Naive thymus-derived CD8-positive, alpha-beta T cell (primary cell): ENCODE measurements at places on chromosomes 1 and 21. TPM values are rescaled to one million over a fixed set of nuclear protein-coding genes. Genes with fewer than 3 reads are reported as not detected.

DNA sequence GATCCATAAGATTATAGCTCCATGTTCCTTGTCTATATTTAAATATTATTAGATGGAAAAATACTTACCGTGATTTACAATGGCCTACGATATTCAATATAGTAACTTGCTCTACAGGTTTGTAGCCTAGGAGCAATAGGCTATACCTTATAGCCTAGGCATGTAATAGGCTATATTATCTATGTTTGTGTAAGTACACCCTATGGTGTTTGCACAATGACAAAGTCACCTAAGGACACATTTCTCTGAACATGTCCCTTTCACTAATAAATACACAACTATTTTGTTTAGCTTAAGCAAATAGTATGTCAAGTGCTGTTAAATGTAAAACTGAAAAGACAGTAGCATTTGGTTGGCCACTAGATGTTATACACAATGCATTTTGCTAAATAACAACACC is 248.9 kb upstream of the ADGRL4 start:
- H3K27me3 ChIP-seq, result no peaks in the 10 kb centered on the region
- DNase-seq, result no peak
- no peak overlapping the region for H3K4me3 ChIP-seq
- H3K4me1 ChIP-seq, result no peaks in the 10 kb centered on the region
- H3K36me3 ChIP-seq, result no peaks in the 10 kb centered on the region
- no peak overlapping the region for H3K27ac ChIP-seq

DNA sequence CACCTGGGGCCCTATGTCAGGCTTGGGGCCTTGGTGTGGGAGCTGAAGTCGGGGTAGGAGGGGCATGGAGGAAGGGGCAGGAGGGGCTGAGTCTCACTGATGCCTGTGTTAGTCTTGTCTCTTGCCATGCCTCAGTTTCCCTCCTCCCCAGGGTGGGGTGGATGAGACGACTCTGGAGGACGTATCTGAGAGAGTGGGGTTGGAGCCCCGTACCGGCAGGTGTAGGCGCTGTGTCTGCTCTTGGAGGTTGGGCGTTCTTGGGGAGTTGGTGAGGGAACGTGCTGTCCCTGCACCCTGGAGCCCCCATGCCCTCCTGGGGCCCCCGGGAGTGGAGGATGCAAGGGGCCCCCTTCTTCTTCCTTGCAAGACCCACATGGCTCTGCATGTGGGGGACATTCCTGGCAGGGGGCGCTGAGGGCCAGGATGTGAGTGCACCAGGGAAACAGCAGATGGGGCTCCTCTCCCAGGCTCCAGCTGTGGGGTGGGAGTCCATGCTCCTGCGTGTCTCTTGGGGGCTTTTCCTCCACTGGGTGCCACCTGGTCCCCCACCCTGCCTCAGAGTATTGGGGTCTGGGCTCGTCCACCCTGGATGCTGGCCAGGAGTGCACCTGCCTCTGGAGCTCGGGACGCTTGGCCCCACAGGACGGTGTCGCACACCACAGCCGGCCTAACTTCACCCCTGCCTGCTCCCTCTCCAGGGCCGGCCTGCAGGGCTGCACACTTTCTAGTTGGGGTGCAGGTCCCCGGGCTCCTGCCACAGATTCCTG is 1.4 kb upstream of the TNFRSF14 start:
- H3K27ac ChIP-seq, result peak overlapping the region; percentile 98
- H3K4me1 ChIP-seq, result peaks cover 56% of the 10 kb centered on the region
- H3K36me3 ChIP-seq, result peaks cover 4% of the 10 kb centered on the region

DNA sequence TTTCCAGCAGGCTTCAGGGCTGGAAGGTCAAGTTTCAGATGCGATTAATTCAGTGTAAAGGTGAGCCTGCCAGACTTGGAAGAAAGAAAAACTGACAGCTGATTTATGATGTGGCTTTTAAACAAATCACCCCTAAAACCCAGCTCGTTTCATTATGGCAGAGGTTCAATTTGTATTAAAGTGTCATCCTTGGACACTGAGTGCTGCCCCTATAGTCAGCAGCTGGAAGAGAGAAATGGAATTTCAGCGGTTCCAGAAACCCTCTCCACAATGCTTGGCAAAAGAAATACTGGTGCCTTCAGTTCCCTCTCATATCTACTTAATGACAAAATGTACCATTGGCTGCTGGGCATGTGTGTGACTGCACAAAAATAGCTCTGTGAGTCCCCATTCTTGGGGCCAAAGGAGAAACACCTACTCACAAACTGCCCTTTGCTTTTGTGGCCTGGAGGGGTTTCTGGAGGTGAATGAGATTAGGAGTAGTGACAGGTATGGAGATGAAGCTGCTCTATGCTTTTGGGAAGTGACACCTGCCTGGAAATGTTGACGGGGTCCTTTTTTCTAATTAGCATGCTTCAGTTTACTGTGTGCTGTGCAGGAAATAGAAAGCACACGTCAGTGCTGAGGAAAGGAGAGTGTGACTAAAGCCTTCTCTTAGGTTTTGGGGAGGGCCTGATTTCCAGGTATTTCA is 95.1 kb upstream of the TSPAN2 start:
- DNase-seq, result no peak
- peaks cover 7% of the 10 kb centered on the region for H3K27me3 ChIP-seq
- H3K36me3 ChIP-seq, result no peaks in the 10 kb centered on the region
- no peaks in the 10 kb centered on the region for H3K4me1 ChIP-seq
- H3K4me3 ChIP-seq, result no peak overlapping the region
- no peak overlapping the region for H3K27ac ChIP-seq

PGBD5 gene
- not detected for total RNA-seq

- H3K36me3 ChIP-seq, result peaks cover 46% of the 10 kb centered on the region
- no peak for DNase-seq
- H3K27ac ChIP-seq, result peak overlapping the region; percentile 38
- no peak overlapping the region for H3K4me3 ChIP-seq
These were observed 31.8 kb downstream of the WNT4 start for GRCh38 chr1:22111115-22111514.

DNA sequence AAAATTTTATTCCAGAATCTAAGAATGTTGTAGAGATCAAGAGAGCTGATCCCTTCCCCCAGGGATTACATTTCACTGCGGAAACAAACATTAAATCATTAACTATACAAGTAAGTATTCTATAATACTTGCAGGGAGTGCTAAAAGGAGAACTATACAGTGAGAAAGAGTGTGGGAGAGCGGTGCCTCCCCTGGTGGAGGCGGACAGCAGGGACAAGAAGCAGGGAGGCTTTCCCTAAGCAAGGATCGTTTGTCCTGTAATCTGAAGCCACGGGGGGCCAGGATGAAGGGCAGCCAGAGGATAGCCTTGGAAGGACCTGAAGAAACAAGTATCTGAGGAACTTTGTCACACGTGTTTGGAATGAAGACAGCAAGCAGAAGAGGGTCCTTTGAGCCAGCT is 40.1 kb downstream of the SLC9C2 start:
- H3K36me3 ChIP-seq, result no peaks in the 10 kb centered on the region
- H3K4me1 ChIP-seq, result peaks cover 9% of the 10 kb centered on the region
- no peaks in the 10 kb centered on the region for H3K27me3 ChIP-seq

DNA sequence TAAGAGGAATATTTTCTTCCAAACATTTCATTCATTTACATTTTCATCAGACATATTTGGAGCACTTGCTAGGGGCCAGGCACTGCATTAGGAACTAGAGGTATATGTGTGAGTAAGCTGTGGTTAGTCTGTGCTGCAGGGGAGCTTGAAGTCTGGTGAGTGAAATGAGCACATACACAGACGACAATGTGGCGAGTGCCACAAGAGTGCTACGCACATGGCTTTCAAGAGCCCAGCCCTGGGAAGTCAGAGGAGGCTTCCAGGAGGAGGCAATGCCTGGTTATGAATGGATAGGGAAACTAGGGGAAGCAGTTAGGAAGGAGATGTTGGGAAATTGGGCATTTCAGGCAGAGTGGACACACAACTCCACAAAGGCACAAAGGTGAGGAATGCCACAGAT is 171.8 kb downstream of the IER5 start:
- H3K36me3 ChIP-seq, result peaks cover 7% of the 10 kb centered on the region
- H3K4me3 ChIP-seq, result no peak overlapping the region
- H3K27me3 ChIP-seq, result peaks cover 18% of the 10 kb centered on the region

DNA sequence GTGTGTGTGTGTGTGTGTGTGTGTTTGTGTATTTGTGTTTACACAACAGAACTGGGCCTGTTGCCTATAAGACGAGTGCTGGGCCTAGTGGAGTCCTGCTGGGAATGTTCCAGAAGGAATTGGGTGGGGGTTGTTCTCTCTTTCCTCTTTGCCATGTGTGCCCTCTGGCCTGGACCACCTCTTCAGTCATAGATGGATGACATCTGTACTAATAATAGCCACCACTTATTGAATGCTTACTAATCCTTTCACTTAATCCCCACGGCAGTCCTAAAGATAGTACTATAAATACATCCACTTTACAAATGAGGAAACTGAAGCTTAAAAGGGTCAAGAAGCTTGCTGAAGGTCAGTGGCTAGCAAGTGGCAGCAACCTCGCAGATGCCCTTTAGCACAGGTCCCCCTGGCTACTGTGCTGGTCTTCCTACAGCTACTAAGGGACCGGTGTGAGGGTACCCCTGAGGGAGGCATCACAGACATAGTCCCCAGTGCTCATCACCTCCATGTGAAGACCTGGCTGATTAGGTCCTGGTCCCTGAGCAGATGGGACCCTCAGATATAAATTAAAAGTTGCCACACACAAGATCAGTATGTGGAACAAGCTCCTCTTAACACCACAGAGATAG is 55.2 kb upstream of the KIF1B start:
- DNase-seq, result no peak
- no peak overlapping the region for H3K27ac ChIP-seq
- peaks cover 50% of the 10 kb centered on the region for H3K36me3 ChIP-seq

GRCh38 chr1:7675431-7676273 is 95.4 kb upstream of the VAMP3 start:
- H3K36me3 ChIP-seq, result no peaks in the 10 kb centered on the region
- no peaks in the 10 kb centered on the region for H3K4me1 ChIP-seq
- no peak for DNase-seq
- H3K27me3 ChIP-seq, result no peaks in the 10 kb centered on the region
- H3K4me3 ChIP-seq, result no peak overlapping the region

TP73 gene
- total RNA-seq, result not detected

DNA sequence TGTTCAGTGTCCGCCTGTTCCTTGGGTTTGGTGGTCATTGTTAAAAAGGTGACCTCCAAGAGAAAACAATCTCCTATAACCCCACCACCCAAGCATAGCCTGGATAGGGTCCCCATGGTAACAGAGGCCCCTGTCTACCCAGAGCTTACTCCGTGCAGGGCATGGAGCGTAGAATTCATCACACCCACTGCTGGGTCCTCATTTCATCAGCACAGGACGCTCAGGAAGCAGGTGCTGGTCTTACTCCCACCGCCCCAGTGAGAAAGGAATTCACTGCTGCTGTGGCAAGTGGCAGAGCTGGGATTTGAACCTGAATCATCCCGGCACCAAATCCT is 37.0 kb downstream of the ARHGEF10L start:
- no peak for DNase-seq
- H3K4me3 ChIP-seq, result no peak overlapping the region
- no peaks in the 10 kb centered on the region for H3K27me3 ChIP-seq
- no peak overlapping the region for H3K27ac ChIP-seq
- no peaks in the 10 kb centered on the region for H3K36me3 ChIP-seq

PTGS2 gene
- total RNA-seq, result not detected

DNA sequence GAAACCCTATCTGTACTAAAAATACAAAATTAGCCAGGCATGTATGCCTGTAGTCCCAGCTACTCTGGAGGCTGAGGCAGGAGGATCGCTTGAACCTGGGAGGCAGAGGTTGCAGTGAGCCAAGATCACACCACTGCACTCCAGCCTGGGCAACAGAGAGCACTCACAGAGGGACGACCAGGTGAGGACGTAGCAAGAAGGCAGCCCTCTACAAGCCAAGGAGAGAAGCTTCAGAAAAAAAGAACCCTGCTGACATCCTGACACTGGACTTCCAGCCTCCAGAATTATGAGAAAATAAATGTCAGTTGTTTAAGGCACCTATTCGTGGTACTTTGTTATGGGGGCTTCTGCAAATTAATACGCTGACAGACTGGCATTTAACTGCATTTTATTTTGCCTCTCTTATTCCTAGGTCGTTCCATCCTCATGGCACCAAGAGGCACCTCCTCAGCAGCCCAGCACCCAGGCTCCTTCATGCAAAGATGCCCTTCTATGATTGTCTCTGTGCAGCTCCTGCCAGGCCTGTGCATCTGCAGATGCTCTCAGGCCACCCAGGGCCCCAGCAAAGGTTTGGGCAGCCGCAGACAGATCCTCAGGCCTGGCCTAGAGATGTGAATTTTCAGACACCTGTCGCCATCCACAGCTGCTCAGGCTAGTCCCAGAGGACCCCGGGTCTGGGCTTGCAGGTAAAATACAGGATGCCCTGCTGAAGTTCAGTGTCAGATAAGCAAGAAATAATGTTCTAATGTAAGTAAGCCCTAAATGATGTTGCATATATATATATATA is 86.0 kb upstream of the COX20 start:
- H3K27ac ChIP-seq, result no peak overlapping the region
- no peak overlapping the region for H3K4me3 ChIP-seq
- H3K36me3 ChIP-seq, result no peaks in the 10 kb centered on the region
- DNase-seq, result no peak

PAPPA2 gene
- total RNA-seq, result 0.05 TPM

TRIM58 gene
- total RNA-seq, result 0.36 TPM

DNA sequence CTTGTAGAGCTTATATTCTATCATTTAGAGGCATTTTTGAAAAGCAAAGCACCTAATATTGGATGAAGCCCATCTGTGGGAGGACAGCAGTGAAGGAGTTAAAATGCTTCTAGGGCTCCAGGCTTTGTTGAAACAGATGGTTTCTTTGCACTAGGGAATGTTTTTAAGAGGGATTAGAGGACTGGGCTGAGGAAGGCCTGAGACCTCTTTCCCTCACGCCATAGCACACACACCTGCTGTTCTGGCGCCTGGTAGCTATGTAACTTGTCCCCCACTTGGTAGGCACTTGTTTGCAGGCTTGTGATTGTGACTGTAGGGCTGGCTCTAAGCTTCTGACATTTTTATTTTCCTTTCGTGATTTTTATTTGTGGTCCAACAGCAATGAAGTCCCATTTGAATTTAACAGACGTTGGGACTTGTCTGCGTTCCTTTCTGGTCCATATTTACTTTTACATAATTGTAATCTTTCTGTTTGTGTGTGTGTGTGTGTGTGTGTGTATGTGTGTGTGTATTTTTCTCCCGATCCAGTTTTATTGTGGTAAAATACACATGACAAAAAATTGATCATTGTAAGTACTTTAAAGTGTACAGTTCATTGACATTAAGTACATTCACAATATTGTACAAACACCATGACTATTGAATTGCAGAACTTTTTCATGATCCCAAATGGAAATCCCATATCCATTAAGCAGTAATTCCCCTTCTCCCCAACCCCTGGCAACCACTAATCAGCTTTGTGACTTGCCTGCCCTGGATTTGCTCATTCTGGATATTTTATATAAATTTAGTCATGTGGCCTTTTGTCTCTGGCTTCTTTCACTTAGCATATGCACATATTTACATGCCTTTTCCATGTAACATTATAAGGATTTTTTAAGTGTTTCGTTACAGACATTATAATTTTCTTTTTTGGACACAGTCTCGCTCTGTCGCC is 33.5 kb upstream of the MACF1 start:
- no peak overlapping the region for H3K4me3 ChIP-seq
- no peaks in the 10 kb centered on the region for H3K4me1 ChIP-seq
- no peak for DNase-seq
